ENCODE measurements at places on chromosomes 16 and 17.
A peak's percentile ranks its signal among the peaks of the same experiment; 100 is the strongest.

DNA sequence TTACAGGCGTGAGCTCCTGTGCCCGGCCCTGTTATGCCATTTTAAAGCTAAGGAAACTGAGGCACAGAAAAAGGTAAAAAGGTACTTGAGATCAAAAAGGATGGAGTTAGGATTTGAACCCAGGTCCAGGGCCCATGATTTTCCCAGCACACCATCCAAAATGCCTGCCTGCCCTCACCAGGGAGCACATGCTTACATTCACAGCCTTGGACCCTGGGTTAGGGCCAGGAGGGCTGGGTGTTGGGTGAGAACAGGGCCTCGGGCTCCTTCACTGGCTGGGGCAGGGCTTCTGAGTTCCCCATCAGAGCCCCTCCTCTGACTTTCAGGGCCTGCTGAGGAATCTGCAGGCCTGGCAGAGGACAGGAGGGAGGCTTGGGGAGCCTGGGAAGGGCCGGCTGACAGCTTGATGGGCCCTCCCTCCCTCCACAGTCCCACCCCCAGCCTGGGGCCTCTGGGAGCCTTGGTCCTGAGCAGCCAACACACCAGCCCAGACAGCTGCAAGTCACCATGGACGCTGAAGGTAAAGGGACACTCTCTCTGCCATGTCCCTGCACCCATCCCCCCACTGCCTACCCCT lies at the start of gene QPRT:
Gene QPRT, plus strand, starts transcription at position 490 of the 577 bp plus-strand sequence. Its CDS starts 18 bp downstream, at position 508.
- DNase-seq = peak; percentile 76

DNA sequence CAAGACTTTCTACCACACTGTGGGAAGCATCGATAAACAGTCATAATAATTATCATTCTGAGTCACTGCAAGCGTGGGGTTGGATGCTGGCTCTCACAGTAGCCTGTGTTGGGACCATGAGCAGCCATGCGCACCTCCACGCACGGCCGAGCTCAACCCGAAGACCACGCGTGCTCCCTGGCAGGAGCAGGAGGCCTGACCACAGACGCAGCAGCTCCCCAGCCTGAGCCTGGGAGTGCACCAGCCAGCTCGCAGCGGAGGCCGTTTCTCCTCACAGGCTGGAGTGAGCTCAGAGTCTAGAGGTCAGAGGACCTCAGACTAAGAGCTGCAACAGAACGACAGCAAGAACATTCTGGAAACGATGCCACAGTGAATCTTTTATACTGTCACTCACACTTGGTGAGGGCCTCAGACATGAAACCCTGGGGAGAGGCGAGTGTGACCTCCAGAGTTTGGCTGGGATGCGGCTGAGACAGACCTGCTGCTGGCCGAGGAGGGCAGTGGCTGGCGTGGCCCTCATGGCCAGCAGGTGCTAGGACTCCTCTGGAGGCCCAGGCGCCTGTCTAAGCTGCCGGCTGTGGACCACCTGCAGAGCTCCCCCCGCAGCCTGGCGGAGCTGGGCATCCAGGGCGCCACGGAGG lies 6.0 kb downstream of the NDUFAF8 start:
- DNase-seq = no peak

- no peak for DNase-seq
These were observed 4.4 kb upstream of the LHX1 start for GRCh38 chr17:36932694-36933511.

- no peak for DNase-seq
These were observed 20.0 kb upstream of the WFIKKN2 start for GRCh38 chr17:50815400-50815799.

GRCh38 chr16:84673561-84673960 lies 25.2 kb downstream of the KLHL36 start:
- peak; percentile 19 for DNase-seq

DNA sequence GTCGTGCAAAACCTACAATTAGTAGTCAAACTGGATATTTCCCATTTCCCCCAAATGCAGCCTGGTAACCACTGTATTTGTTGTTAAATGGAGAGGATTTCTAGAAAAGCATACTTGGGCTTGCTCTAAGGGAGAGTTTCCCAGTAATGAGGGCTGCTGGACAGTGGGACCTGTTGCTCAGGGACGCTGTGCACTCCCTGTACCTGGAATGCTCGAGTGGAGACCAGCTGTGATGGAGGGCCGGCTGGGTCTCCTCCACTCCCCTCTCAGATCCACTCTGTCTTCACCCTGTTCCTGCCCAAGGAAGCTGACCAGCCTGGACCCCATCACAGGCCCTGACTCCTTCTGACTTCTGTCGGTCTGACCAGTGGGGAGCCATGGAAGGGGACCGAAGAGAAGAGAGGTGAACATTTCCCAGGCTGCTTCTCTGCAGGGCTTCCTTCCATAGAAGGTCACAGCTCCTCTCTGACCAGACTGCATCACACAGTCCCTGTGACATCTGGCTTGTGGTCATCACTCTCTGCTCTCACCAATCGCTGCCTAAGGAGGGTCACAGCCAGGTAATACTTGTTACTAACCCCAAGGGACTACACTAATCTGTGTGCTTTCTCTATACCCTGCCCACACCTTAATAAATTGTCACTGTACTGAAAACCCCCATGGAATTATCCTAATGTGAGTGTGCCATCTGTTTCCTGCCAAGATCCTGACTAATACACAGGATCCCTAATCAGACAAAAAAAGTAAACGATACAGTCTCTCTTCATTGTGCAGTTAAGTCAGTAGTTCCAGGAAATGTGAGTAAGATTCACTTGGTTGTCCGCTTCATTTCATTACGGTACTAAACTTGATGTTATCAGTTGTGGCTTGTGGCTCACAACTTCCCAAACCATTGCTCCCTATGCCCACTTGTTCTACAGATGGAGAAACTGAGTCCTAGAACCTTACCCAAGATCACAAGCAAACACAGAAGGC lies 102.4 kb downstream of the CCT6B start:
- no peak for DNase-seq

DNA sequence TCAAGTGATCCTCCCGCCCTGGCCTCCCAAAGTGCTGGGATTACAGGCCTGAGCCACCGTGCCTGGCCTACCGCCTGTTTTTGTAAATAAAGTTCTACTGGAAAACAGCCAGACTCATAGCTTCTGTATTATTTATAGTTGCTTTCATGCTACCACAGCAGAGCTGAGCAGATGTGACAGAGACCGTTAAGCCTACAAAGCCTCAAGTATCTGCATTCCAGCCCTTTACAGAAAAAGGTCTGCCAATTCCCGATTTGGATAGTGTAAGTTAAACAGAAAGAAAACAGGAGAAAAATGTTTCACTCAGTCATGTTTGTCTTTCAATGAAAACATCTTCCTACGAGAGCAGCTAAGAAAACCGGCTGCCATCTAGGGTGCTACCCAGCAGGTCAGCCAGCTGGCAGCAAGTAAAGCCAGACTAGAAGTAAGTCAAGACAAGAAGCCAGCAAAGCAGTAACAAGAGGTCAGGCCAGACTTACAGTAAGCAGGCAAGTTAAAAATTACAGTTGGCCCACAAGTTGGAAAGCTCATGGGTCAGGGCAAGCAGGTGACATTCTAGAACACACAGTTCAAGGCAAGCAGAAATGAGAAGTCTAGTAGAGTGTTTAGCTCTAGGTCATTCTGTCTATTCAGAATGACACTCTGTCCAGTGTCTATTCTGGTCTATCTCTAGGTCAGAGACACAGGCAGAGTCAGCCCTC lies 17.7 kb downstream of the NCBP3 start:
- no peak for DNase-seq

DNA sequence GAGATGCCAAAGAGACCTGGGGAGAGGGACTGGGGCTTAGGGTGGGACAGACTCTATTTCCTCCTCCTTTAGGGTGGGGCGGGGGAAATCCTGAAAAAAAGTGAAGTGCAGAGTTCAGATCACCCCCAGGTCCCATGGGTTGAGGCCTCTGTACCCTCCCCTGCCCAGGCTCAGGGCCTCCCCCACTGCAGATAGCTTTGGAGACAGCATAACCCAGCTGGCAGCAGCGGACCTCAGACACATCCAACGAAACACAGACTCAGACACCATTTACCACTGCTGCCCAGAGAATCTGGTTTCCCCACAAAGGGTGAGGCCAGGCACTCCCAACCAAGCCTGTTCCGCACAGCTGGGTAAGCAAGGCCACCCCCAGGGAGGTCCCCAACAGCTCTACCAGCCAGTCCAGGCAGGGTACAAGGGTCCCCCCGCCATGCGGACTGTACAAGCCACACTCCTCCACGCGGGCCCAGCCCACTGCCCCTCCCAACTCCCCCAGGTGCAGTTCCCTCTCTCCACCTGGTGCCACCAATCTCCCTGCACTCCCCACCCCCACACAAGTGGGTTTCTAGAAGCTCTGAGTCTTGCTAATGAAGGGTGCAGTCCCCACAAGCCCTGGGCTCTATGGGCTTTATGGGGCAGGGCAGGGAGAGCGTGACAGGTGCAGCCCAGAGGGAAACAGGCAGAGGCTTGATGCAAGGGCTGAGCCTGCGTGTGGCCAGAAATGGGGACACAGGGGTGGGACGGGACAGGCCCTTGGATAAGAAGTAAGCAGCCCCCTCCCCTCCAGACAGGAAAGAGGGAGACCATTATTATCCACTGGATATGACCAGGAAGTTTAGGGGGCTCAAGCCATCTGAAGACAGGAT lies 8.9 kb downstream of the RHBDF2 start:
- DNase-seq = peak; percentile 89

GRCh38 chr17:2724784-2725164 lies 13.2 kb upstream of the CLUH start:
- peak; percentile 70 for DNase-seq

DNA sequence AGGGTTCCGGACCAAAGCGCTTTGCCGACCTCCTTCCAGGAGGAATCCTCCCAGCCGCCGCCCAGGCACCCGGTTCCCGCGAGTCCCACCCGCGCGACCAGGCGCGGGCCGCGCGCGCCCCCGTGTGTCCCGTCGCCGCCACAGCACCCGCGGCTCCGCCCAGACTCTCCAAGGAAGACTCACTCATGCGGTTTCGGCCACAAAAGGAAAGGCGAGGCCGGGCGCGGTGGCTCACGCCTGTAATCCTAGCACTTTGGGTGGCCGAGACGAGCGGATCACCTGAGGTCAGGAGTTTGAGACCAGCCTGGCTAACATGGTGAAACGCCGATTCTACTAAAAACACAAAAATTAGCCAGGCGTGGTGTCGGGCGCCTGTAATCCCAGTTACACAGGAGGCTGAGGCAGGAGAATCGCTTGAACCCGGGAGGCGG lies 3.5 kb upstream of the PKMYT1 start:
- peak; percentile 87 for DNase-seq

DNA sequence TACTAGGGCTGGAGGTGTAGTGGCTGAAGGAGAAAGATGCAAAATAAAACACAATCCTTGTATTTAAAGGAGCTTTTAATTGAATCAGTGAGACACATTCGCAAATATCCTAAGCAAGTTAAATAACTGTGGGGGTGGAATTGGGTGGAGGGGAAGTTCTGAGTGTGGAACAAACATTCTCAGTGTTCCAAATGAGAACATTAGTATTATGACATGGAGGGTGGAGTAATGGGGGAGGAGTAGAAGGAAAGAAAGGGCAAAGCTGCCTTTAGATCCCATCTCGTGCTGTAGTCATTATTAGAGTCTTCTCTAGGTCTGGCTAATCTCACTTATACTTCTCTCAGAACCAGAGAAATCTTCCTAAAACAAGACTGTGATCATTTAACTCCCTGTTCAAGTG lies 169.7 kb downstream of the ANKFN1 start:
- no peak for DNase-seq

GRCh38 chr16:31148281-31148728 lies 1.6 kb downstream of the PRSS36 start:
- DNase-seq = no peak

DNA sequence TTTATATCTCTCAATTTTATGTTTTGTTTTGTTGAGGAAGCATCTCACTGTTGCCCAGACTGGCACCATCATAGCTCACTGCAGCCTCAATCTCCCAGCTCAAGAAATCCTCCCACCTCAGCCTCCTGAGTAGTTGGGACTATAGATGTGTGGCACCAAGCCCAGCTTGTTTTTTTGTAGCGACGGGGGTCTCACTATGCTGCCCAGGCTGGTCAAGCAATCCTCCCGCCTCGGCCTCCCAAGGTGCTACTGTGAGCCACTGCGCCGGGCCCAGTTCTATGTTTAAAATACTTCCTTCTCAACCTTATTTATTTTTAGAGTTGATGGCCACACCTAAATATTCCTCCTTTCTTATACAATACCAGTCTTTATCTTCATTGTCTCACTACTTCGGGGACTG lies 1.9 kb upstream of the NFE2L1 start:
- DNase-seq = no peak

- DNase-seq = no peak
These were observed 18.2 kb downstream of the COTL1 start for GRCh38 chr16:84599521-84600202.

GRCh38 chr17:34302636-34303035 lies 16.6 kb upstream of the CCL8 start:
- DNase-seq = no peak

- DNase-seq = no peak
These were observed 14.6 kb downstream of the STH start for GRCh38 chr17:46013502-46014165.
